ENCODE measurements at places on chromosomes 6 and 20.

GRCh38 chr20:51434580-51435247, 107.8 kb downstream of the NFATC2 start:
- DNase-seq: peak; percentile 86

- peak; percentile 3 for DNase-seq
These were observed 183.0 kb downstream of the SAMD5 start for GRCh38 chr6:147691446-147691845.

DNA sequence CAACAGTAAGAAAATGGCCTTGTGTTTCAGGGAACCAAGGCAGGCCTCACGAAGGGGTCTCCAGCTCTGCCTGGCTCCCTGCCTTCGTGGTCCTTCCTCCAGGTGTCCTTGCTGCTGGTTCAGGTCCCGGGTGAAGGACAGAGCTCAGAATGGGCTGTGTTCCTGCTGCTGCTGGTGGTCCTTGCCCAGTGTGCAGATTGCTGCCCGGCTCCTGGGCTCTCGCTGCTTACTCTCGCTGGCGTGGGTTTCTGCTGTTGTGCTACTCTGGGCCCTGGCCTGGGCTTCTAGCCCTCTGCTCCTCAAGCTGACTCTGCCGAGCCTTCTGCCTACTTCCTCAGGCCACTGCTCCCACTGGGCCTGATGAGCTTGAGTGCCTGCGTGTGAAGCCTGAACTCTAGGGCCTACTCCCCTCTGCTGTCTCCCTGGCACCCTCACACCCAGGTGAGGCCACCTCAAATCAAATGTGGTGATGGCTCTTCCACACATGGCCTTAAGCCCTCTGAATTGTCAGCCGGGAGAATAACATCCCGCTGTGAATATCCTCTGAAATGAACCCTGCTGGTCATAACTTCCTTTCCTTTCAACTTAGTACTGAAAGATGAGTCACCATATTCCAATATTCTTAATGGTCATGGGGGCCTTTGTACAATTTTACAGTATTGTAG, 171.6 kb downstream of the FOXC1 start:
- DNase-seq: peak; percentile 53

DNA sequence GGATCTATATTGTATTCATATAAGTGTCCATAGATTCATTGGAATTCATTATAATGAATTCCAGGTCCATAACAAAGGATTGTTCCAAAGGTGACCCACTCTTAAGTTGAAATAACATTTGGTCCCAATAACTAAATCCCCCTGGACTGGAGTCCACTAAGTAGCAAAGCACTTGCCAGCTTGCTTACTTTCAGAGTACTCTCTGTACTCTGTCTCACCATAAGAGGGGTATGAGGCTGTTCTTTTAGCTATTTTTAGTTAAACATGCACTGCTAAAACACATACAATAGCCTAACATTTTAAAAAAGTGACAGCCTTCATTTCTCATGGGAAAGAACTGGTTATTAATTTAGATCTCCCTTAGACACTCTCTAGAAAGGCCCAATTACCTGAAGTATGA, 16.7 kb upstream of the ARHGAP18 start:
- DNase-seq: no peak

GRCh38 chr6:148835920-148836441, 89.2 kb downstream of the UST start:
- DNase-seq: peak; percentile 88

DNA sequence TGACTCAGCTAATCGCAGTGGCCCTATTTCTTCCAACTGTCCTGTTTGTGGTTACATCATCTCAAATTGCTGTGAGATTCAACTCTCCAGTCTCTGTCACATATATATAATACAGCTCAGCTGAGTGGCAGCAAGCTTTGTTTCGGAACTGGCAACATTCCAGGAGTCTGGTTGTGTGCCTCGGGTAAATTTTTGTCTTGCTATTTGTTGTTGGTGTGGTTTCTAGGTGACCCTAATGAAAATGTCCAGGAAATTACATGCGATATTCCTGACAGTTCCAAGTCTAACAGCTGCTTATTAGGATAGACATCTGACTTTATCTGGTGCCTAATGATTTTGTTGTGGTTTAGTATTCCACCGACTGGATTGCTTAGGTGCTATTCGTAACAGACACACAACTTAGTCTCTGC, 581.8 kb downstream of the CD109 start:
- peak; percentile 46 for DNase-seq

- no peak for DNase-seq
These were observed 18.1 kb upstream of the SAMHD1 start for GRCh38 chr20:36969478-36970186.

DNA sequence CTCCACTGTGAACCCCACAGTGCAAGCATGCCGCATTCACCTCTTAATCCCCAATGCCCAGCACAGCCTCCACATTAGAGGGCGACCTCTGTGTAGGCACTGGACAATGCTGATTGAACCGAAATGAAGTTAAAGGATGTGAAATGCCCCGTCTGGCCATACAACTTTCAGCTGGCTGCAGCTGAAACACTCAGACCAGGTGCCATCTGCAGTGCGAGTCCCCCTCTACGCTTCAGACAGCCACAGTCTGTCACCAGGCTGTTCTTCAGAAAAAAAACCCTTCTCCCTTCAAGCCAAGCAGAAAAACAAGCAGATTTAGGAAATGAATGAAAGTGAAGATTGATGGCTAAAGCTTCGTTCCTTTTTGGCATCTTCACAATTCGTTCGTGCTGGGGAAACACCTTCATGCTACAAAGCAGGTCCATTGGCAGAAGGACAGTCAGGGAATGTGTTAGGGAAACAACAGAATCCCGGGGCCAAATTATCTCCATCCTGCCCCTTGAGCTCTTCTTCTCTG, 44.7 kb downstream of the TNFAIP3 start:
- DNase-seq: no peak

DNA sequence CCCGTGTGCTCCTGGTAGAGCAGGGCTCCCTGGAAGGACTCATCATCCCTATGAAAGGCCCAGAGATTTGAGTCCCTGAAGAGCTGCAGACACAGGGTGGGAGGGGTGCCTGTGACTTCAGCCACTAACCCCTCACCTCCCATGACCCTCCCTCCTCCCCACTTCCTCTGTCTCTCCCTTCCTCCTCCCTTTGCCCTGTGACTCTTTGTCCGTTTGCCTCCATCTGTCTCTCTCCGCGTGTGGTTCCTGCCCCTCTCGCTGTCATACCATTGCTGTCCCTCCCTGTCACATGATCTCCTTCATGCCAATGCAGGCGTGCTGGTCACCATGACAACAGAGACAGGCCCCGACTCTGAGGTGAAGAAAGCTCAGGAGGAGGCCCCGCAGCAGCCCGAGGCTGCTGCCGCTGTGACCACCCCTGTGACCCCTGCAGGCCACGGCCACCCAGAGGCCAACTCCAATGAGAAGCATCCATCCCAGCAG, 19.0 kb downstream of the EPB41L1 start:
- DNase-seq: peak; percentile 68

DNA sequence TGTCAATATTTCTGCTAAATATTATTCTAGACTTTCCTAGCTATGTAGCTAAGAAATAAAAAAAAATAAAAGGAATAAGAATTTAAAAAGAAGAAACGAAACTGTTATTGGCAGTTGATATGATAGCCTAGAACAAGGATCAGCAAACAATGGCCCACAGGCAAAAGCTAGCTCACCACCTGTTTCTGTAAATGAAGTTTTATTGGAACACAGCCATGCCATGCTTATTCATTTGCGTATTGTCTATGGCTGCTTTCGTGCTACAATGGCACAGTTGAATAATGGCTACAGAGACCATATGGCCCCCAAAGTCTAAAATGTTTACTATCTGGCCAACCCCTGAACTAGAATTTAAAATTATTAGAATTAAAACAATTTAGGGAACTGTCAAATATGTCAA, 952.6 kb upstream of the MAP3K7 start:
- DNase-seq: no peak

- peak; percentile 57 for DNase-seq
These were observed 7.5 kb downstream of the NOL4L start for GRCh38 chr20:32577657-32578056.

GRCh38 chr20:25296094-25297093, 48.5 kb downstream of the PYGB start:
- DNase-seq: no peak

All from fibroblast of skin of back (primary cell).